ENCODE measurements at places on chromosomes 6 and 20.
A peak's percentile ranks its signal among the peaks of the same experiment; 100 is the strongest.

DNA sequence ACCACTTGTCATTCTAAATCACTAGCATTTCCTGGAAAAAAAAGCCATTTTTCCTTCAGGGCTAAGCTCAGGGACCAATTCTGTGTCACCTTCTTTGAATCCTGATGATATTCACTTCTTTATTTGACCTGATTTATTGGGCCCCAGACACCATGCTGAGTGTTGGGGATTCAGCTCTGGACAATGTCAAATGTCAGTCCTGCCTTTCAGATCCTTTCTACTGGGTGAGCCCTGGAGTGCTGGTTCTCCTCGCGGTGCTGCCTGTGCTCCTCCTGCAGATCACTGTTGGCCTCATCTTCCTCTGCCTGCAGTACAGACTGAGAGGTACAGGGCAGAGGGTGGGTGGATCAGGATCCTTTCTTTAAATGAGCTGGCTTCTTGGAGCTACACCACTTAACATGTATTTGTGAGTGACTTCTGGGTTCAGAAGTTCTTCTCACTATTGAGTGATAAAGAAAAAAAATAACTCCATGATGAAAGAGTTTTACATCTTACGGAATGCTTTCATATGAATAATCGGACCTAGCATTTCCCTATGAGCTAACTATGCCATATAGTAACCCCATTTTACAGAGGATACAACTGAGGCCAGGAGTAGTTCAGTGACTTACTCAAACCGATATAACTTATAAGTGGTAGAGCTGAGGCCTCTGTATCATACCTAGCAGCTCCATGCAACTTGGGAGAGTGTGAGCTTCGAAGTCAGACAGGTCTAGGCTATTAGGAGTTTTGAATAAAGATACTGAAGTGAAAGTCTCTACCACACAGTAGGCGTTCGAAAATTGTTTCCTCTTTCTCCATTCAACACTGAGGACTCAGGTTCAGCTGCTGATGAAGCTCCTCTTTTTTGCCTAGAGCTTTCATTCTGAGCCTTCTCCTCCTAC, 9.3 kb downstream of the MOG start:
- no peak for DNase-seq

- peak; percentile 56 for DNase-seq
These were observed 35.6 kb upstream of the KCNK16 start for GRCh38 chr6:39357998-39358686.

- DNase-seq, result peak; percentile 66
These were observed 1.7 kb downstream of the KCNK15 start for GRCh38 chr20:44747166-44748004.

DNA sequence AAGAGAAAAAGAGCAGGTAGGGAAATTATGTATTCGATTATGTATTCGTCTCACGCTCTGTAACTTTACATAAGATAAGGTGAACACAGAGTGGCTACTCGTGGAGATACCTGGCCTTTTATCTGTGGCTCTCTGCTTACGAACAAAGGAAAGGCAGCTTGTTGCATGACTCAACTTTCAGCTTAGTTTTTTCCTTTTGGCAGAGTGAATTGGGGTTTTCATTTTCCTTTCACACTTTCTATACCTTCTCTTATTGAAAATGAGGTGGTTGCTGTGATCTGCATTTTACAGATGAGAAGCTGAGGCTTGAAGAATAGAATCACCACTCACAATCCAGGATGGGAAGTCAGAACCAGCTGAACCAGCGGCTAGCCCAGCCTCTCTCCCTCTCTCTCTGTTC, 13.3 kb upstream of the KCNK15 start:
- DNase-seq, result no peak

- DNase-seq, result no peak
These were observed 24.8 kb upstream of the MLIP start for GRCh38 chr6:54086439-54086838.

- peak; percentile 67 for DNase-seq
These were observed 713 bp upstream of the RNF144B start for GRCh38 chr6:18386298-18386976.

DNA sequence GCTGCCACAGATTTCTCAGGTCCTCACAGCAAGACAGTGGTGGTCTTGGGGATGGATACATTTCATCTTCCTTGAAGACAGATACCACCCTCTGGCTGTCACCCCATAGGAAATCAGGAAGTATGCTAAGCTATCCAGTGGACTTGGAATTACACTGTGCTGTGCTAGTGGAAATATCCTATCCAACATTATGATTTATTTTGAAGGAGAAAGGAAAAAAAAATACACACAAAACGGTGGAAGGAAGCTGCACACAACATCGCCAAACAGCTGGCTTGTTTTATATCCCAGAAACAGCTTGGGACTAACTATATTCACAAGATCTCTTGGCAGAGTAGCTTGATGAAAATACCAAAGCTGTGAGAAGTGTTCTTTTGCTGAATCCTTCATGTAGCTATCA, 257.6 kb downstream of the LAMA2 start:
- no peak for DNase-seq

DNA sequence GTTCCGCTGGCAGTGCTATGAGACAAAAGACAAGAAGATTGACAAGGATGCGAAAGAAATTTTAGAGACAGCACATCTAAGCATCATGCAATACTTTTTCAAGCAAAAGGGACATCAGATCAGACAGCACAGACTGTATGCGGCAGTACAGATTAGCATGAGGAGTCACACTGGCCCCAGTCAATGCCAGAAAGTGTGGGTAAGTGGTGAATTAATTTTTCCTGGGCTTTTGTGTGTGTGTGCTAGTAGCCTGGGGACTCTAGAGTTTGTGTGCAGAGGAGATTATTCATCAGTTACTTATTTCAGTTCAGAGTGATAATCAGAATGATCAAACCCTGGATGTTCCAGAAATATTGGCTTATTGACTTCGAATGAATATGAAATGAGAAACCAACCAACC, 47.2 kb downstream of the LAMA4 start:
- no peak for DNase-seq

GRCh38 chr6:123306334-123306733, 310.3 kb downstream of the CLVS2 start:
- DNase-seq, result no peak

DNA sequence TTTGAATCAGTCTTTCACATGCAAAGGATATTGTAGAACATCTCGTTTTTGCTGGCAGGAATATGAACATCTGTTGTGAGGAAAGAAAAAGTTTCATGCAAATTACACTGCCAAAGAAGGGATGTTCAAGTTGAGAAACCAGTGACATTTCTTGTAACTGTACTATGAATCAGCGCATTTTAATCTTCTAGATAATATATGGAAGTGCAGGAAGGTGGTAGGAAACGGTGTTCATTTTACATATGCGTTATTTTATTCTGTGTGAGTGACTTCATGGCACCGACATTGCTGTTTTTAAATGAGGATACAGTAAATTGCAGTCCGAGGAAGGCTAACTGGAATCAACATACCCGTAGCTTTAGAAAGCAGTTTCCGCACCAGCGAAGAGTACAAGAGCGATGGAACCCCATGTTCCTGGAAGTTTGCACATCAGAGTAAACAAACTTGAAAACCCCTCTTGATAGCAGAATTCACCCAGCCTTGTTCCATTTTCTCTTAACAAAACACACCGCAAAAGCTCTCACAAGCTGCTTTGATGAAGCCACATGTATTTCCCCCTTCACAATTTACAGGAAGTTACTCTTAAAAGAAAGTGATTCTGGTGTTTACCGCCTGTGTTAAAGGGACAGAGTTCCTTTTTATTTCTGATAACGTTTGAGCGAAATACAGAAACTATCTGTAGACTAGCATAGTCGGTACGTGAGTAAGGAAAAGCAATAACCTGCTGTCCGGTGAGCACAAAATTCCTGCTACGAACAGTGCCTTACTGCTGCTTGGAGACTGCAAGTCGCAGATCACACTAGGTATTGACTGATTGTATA, 11.5 kb downstream of the PRDM1 start:
- DNase-seq, result no peak

- DNase-seq, result no peak
These were observed 54.0 kb upstream of the TNFRSF21 start for GRCh38 chr6:47363736-47364135.

GRCh38 chr6:95685822-95686221, 108.5 kb downstream of the MANEA start:
- no peak for DNase-seq

DNA sequence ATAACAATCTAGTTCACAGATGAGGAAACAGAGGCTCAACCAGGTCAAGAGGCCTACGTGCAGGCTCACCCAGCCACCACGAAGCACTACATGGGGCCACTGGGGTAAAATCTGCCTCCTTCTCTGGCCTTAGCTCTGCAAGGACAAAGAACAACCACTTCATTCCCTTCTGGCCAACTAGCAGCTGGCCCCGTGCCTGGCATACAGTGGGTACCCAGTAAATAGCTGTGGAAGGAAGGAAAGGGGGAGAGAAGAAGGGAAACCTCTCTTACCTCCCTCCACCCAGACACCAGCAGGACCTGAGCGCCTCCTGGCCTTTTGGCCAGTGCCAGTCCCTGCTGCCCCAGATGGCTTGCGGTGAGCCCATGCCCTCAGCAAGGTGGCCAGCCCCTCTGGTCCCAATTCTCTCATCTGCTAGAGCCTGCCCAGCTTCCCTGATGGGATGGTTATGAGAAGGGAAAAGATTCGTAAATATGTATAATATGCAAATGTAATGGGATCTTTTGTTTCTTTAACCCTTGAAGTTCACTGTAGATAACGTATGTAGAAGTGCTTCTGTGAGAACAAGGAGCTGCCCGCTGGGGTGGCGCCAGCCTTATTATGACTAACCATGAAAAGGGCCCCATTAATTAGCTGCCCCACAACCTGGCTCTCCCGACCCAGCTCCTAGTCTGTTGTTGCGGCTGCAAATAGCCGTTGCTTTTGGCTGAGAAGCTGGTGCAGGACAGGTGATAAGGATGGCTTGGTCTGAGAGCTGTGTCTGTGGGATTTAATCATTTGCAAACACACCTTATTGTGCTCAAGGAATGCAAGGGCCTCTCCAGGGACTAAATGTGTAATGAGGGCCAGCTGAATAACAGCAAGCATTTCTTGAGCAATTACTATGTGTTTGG, 62.0 kb downstream of the DLGAP4 start:
- no peak for DNase-seq

GRCh38 chr6:169530752-169531123, 171.1 kb downstream of the WDR27 start:
- no peak for DNase-seq
